ENCODE measurements at places on chromosomes 7 and 10.

- no peak for DNase-seq
- H3K36me3 ChIP-seq: no peaks in the 10 kb centered on the region
- H3K27me3 ChIP-seq: no peaks in the 10 kb centered on the region
- no peak overlapping the region for H3K27ac ChIP-seq
These were observed 235.4 kb downstream of the HGF start for GRCh38 chr7:81534446-81534845.

DNA sequence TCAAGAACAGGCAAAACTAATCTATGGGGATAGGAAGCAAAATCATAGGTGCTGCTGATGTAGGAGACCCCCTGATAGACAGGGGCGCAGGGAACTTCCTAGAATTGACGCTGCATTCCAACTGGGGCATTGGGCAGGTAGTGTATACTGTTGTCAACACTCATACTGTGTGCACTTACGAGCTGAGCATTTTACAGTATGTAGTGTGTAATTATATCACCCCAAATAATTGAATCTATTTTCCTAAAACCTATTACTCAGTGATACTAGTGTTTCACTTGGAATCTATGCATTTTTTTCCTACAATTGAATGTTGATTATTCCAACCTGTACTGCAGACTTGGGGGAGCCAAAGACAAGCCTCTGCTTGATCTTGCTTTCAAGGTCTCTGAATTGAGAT is 207.0 kb upstream of the PRKCQ start:
- no peaks in the 10 kb centered on the region for H3K36me3 ChIP-seq
- no peaks in the 10 kb centered on the region for H3K27me3 ChIP-seq
- H3K4me3 ChIP-seq: no peak overlapping the region

DNA sequence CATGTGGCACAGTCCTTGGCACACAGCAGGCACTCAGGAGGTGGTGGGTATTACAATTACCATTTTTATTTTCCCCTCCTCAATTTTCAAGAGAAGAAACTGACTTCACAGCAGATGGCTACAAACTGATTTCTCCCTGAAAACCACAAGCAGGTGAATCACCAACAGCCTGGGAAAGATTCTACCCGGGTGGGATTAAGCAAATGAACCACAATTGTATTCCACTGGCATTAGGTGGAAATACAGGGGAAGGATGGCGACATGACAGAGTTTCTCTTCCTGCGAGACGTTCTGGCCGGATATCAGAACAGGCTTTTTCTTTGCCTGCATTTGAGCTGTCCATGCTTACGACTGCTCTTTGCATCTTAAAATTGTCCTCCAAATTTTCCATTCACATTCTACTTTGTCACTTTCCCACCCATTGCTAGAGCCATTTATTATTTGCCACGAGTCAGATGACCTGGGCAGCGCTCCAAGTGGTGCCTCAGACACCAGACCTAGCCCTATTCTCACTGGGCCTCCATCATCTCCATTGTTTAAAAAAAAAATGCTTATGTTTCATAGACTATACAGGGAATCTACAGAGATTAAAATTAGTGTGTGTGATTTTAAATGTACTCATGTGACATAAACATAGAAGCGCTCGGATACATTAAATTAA is 4.6 kb downstream of the DENND11 start:
- no peak overlapping the region for H3K4me3 ChIP-seq
- H3K27ac ChIP-seq: no peak overlapping the region
- DNase-seq: no peak

- H3K4me3 ChIP-seq: no peak overlapping the region
- no peaks in the 10 kb centered on the region for H3K4me1 ChIP-seq
- no peak for DNase-seq
- no peaks in the 10 kb centered on the region for H3K36me3 ChIP-seq
- H3K27ac ChIP-seq: no peak overlapping the region
- H3K27me3 ChIP-seq: no peaks in the 10 kb centered on the region
These were observed 14.7 kb upstream of the NXPH1 start for GRCh38 chr7:8418629-8419245.

DNA sequence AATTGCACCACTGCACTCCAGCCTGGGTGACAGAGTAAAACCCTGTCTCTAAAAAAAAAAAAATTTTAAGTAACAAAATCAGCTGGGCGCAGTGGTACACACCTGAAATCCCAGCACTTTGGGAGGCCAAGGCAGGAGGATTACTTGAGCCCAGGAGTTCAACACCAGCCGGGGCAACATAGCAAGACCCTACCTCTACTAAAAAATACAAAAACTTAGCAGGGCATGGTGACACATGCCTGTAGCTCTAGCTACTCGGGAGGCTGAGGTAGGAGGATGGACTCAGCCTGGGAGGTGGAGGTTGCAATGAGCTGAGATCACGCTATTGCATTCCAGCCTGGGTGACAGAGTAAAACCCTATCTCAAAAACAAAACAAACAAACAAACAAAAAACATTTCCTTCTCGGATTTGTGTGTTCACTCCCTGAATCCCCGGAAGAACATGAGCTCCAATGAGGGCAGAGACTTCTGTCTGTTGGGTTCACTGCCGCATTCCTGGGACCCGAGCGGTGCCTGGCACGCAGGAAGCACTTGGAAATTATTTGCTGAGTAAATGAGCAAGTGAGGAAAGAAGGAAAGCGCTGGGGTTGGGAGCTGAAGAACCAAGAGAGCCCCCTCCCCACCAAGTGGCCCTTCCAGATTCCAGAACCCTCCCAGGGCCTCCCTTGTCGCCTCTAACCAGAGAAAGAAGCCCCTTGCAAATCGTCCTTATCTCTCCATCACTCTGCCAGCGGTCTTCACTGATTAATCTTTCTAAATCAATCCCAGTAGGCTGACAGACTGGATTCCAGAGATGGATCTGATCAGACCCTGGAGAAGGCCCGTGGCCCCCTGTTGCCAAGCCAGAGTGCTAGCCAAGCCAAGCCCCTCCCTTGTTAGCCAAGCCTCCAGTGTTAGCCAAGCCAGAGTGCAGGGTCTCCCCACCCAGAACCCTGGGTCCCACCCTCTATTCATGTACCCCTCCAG is 6.2 kb downstream of the TNRC18 start:
- no peaks in the 10 kb centered on the region for H3K27me3 ChIP-seq
- peak overlapping the region; percentile 99 for H3K27ac ChIP-seq
- H3K4me1 ChIP-seq: peaks cover 12% of the 10 kb centered on the region
- DNase-seq: no peak

- no peak overlapping the region for H3K27ac ChIP-seq
- H3K4me1 ChIP-seq: peaks cover 3% of the 10 kb centered on the region
- H3K4me3 ChIP-seq: no peak overlapping the region
These were observed 455.7 kb upstream of the KLF6 start for GRCh38 chr10:4240608-4241197.

DNA sequence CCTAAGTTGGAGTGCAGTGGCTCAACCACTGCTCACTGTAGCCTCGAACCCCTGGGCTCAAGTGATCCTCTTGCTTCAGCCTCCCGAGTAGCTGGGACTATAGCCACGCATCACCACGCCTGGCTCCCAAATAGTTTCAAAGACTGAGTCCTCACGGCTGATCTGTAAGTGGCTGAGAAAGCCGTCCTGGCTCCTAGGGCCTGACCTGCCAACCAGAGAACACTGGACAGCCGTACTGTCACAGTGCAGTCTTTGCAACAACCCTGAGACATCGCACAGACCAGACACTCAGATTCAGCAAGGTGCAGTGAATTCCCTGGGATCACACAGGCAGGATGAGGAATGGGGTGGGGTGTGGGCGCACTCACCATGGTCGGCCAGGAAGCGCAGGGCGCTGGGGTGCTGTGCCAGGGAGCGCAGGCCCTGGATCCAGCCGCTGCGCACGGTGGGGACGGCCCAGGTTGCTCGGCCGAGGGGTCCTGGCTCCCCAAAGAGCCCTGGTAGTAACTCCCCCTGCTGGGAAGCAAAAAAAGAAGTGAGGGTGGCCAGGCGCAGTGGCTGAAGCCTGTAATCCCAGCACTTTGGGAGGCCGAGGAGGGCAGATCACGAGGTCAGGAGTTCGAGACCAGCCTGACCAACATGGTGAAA is 10.7 kb downstream of the BRAT1 start:
- H3K27ac ChIP-seq: no peak overlapping the region
- no peaks in the 10 kb centered on the region for H3K36me3 ChIP-seq
- H3K4me1 ChIP-seq: no peaks in the 10 kb centered on the region
- H3K27me3 ChIP-seq: no peaks in the 10 kb centered on the region

DNA sequence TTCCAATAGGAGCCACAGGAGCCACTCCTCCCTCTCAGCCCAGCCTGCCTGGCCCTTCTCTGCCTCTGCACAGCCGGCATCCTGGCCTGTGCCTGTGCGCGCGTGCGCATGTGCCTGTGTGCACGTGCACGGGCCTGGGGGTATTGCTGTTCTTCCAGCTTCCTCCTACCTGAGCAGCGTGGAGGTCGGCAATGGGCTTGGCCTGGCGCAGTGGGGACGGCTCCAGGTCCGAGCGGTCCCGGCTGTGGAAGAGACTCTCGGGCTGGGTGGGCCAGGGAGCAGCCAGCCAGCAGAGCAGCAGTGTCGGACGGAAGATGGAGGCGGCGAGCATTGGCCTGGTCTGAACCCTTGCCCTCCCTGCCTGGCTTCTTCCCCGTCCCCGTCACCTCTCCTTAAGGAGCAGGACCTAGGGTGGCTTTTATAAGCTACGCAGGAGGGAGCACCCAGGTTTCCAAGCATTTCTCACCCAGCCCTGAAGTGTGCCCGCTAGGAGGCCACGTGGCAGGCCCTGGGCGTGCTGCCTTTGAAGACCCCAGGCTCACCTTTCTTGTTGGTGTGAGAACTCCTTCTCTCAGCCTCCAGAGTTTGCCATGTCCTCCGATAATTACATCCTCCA is at the start of gene MMP21:
Gene MMP21 (minus strand): TSS at position 331 of the 616 bp plus-strand sequence. CDS start 0 bp downstream, at position 331.
- no peaks in the 10 kb centered on the region for H3K27me3 ChIP-seq
- DNase-seq: no peak
- H3K36me3 ChIP-seq: no peaks in the 10 kb centered on the region
- H3K4me1 ChIP-seq: no peaks in the 10 kb centered on the region
- H3K27ac ChIP-seq: no peak within 1 kb of the TSS

DNA sequence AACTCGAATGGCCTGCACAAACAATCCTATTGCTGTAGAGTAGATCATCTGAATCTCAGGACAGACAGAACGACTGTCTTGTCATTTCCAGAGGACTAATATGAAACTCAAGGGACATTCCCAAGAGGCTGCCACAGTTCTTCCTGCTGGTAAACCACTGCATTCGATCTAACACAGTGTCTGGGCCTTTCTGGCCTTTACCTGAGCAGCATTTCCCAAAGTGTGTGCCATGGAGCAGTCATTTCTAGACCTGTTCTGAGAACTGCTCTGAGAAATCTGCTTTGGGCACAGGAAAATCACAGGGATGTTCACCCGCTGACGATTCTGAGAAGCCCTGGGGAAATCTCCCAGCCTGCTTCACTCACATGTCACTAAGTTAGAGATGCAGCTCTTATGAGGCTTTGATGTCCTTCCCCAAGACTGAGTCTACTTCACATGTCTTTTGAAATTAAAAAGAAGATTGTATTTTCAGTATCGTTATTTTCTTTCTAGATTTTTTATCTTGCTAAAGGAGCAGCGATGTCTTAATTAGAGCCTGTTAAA is 18.4 kb downstream of the GPNMB start:
- no peak overlapping the region for H3K4me3 ChIP-seq
- H3K27me3 ChIP-seq: no peaks in the 10 kb centered on the region
- no peaks in the 10 kb centered on the region for H3K36me3 ChIP-seq
- no peak for DNase-seq

GRCh38 chr7:105336009-105336408 is 52.7 kb downstream of the SRPK2 start:
- DNase-seq: no peak
- H3K4me3 ChIP-seq: no peak overlapping the region
- H3K4me1 ChIP-seq: peaks cover 3% of the 10 kb centered on the region
- H3K36me3 ChIP-seq: no peaks in the 10 kb centered on the region

DNA sequence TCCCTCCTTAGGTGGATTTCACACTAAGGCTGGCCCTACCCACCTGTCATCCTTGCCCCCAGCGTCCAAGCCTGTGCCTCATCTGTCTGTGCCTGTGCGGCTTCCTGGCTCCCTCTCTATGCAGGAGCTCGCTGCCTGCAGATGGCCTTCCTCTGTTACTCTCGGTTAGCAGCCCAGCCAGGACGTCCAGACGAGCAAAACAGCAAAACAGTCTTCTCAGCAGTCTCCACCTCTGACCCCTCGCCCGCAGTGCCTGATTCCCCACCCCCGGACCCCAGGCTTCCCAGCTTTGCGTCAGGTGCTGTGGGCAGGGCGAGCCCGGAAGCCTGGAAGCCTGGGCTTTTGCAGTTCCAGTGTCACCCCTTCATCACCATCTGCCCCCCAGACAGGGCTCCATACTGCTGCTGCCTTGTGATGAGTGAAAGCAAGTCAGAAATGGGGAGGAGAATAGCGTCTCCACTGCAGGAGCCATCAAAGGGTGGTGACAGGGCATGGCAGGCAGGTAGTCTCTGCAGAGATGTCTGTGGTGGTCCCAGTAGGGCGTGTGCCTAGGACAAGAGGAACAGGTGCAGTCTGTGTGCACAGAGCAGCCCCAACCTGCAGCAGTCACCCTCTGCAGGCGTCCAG is 88.5 kb downstream of the ADCY1 start:
- H3K4me3 ChIP-seq: no peak overlapping the region
- no peaks in the 10 kb centered on the region for H3K4me1 ChIP-seq
- no peak overlapping the region for H3K27ac ChIP-seq

- H3K27ac ChIP-seq: no peak overlapping the region
- no peaks in the 10 kb centered on the region for H3K36me3 ChIP-seq
- peaks cover 6% of the 10 kb centered on the region for H3K4me1 ChIP-seq
- H3K4me3 ChIP-seq: peak overlapping the region; percentile 84
- H3K27me3 ChIP-seq: no peaks in the 10 kb centered on the region
These were observed 1.1 kb downstream of the STN1 start for GRCh38 chr10:103916876-103917275.

GRCh38 chr10:101120884-101121653 is 10.0 kb upstream of the TLX1 start:
- H3K27ac ChIP-seq: no peak overlapping the region
- H3K4me1 ChIP-seq: peaks cover 9% of the 10 kb centered on the region
- no peak for DNase-seq
- peaks cover 2% of the 10 kb centered on the region for H3K27me3 ChIP-seq

GRCh38 chr10:31770307-31770902 is 158.2 kb downstream of the ARHGAP12 start:
- no peaks in the 10 kb centered on the region for H3K4me1 ChIP-seq
- H3K4me3 ChIP-seq: no peak overlapping the region
- DNase-seq: no peak
- no peaks in the 10 kb centered on the region for H3K36me3 ChIP-seq

- H3K27ac ChIP-seq: no peak overlapping the region
- peaks cover 2% of the 10 kb centered on the region for H3K4me1 ChIP-seq
- H3K4me3 ChIP-seq: no peak overlapping the region
- no peaks in the 10 kb centered on the region for H3K27me3 ChIP-seq
- H3K36me3 ChIP-seq: no peaks in the 10 kb centered on the region
These were observed 2.5 kb downstream of the MCM10 start for GRCh38 chr10:13163859-13164258.

All from ovary (tissue), 10 donors.